ENCODE measurements at places on chromosomes 6 and 20.

DNA sequence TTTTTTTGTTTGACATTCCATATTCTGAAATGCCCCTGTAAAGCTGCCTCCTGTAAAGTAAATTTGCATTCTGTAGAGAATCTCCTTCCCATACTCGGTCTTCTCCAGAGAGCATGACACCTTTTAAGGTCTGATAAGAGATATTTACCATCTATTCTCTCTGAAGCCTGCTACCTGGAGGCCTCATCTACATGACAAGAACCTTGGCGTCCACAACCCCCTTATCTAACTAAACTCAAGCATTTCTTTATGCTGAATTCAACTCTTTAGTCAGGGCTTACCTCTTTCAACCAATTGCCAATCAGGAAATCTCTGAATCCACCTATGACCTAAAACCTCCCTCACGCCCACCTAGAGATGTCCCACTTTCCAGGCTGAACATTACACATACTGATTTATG is 51.6 kb downstream of the FAM184A start:
- DNase-seq: no peak

DNA sequence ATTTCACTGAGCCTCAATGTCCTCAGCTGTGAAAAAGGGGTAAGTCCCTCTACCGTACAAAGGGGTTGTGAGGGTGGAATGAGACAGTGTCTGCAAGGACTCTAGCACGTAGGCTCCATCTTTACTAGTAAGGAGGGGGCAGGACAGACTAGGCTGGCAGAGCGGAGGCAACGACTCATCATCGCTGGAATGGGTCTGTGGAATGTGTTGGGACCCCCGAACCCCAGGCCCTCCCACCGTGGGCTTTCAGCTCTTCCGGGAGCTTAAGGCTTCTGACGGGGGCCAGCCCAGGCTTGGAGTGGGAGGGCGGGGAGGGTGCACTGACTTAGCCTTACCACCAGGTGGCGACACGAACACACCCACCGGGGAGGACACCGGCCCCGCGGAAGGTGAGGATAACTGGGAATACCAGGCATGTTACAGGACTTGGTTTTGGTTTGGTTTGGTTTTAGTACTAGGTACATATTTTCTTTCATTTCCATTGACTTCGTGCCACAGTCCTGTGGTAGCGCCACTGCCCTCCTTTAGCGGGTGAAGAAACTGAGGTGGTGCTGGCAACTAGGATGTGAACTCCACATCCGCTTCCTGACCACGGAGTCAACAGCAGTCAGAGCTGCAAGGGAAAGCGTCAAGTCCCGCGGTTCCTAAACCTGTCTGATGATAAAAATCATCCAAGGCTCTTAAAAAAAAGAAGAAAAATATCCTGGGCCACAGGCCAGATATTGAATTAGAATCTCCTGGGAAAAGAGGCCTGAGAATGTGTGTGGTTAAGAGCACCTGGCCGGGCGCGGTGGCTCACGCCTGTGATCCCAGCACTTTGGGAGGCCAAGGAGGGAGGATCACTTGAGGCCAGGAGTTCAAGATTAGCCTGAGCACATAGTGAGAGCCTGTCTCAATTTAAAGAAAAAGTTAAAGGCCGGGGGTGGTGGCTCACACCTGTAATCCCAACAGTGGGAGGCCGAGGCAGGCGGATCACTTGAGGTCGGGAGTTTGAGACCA is 10.3 kb upstream of the TULP1 start:
- peak; percentile 57 for DNase-seq

DNA sequence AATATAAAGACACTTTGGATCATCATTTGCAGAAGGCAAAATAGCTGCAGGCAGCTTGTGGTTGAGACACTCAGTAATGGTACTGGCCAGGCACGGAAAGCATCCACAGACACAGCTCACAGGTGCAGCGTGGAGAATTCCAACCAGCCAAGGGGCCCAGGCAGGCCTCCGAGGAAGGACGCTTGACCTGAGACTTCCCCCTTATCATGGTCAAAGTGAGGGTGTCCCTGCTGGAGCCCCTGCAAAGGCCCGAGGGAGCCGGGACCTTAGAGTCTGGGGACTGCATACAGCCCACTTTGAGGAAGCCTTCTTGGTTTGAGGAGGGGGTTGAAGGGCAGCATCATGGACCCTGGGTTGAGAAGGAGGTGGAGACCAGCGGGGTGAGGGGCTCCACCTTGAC is 15.1 kb upstream of the MYT1 start:
- DNase-seq: no peak

GRCh38 chr6:17482711-17483110 is 89.3 kb downstream of the CAP2 start:
- no peak for DNase-seq

- no peak for DNase-seq
These were observed 23.6 kb downstream of the DDX43 start for GRCh38 chr6:73418081-73418741.

- no peak for DNase-seq
These were observed 38.7 kb upstream of the DSP start for GRCh38 chr6:7502743-7503142.

GRCh38 chr6:152701081-152701862 is 3.6 kb downstream of the MYCT1 start:
- no peak for DNase-seq

- no peak for DNase-seq
These were observed 152.2 kb downstream of the SOX4 start for GRCh38 chr6:21745543-21746337.

GRCh38 chr6:144395014-144395413 is 109.9 kb downstream of the UTRN start:
- DNase-seq: no peak

GRCh38 chr6:157667211-157668008 is 155.6 kb upstream of the SNX9 start:
- no peak for DNase-seq

DNA sequence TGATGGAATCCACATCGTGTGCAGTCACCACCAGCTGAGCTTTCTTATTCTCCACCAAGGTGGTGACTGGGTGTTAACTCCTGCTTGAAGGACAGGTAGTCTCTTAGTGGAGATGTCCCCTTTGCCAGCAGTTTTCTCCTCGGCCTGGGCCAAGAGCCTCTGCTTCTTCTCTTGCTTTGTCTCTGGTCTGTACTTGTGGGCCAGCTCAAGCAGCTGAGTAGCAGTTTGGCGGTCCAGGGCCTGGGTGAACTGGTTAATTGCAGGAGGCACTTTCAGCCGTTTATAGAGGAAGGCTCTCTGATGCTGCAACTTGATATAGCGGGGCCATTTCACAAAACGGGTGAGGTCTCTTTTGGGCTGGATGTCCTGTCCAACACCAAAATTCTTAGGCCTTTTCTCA is 76.0 kb upstream of the NNAT start:
- DNase-seq: no peak

GRCh38 chr20:3674447-3674846 is 7.4 kb downstream of the ADAM33 start:
- no peak for DNase-seq

DNA sequence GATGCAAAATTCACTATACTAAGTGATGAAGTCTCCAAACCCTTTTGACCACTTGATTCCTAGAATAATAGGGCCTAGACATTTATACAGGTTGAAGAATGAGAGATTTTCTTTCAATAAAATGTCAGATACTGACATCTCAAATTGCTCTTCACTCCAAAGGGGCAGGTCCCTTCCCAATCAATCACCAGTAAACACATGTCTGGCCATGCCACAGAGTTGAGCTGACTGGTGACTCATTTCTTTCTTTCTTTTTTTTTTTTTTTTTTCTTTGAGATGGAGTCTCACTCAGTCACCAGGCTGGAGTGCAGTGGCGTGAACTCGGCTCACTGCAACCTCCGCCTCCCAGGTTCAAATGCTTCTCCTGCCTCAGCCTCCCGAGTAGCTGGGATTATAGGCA is 388.6 kb upstream of the BTBD3 start:
- no peak for DNase-seq

DNA sequence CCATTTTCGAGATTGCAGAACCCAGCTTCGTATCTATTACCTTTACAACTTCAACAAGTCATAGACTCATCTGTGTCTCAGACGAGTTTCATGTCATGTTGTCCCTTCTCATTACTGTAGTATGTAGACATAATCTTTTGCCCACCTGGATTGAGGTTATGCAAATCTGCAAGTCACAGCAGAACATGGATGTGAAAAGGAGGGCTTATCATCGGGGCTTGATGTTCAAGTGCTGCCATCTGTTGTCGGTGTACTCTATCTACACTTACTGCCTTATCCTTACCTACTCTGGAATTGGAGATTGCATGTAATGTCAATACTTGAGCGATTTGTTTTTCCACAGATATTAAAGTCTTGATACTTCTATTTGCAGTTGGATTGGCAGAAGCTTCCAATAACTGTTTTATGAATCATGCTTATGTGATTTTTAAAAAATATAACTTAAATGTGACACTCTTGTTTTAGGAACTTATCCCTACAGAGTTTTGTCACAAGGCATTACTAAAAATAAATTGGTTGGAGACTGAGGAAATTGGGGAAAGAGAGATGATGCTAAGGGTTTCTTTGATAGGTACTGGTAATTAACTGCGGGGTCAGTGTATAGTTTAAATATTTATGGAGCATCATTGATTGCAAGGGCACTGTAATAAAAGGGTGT is 3.0 kb upstream of the GOPC start:
- peak; percentile 56 for DNase-seq

GRCh38 chr6:25694366-25694765 is 42.4 kb downstream of the SCGN start:
- no peak for DNase-seq

DNA sequence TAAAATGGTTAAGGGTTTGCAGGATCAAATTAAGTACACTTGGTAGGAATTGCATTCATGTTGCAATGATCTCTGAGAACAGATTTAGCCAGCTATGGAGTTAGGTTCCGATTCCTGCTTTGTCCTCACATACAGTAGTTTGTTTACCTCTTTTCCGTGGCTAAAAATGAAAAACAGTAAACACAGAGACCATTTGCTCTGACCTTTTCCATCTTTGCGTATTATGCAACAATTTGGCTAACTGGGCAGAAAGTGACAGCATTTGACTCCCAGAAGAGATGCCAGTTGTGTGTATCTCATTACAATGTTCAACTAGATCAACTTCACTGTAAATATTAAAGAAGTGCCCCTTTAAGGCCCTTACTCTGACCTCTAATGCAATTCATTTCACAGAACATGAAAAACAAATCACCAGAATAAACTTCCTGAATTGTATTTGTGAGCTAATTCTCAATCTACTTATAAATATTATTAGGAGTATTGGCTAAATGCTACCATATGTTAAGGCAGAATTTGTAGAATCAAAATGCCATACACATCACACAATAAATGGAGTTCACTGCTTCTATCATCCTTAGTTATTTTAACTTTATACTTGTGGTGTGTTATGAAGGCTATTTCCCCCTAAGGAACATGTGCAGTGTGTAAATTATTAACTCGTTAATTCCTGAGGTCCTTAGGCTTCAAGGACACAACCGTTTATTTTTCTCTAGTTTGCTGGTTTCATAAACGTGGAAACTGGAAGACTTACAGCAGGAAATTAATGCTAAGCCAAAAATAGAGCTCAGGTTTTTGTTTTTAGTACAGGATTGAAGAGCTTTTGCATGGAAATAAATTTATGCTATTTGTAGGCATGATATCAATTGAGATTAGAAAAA is 380.7 kb upstream of the CITED2 start:
- no peak for DNase-seq

DNA sequence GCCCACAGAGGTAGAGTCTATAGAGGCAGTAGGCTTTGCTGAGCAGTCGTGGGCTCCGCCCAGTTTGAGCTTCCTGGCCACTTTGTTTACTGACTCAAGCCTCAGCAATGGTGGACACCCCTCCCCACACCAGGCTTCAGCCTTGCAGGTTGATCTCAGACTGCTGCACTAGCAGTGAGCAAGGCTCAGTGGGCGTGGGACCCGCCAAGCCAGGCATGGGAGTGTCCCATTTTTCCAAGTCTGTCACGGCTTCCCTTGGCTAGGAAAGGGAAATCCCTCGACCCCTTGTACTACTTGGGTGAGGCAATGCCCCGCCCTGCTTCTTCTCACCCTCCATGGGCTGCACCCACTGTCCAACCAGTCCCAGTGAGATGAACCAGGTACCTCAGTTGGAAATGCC is 135.3 kb upstream of the NT5E start:
- no peak for DNase-seq

DNA sequence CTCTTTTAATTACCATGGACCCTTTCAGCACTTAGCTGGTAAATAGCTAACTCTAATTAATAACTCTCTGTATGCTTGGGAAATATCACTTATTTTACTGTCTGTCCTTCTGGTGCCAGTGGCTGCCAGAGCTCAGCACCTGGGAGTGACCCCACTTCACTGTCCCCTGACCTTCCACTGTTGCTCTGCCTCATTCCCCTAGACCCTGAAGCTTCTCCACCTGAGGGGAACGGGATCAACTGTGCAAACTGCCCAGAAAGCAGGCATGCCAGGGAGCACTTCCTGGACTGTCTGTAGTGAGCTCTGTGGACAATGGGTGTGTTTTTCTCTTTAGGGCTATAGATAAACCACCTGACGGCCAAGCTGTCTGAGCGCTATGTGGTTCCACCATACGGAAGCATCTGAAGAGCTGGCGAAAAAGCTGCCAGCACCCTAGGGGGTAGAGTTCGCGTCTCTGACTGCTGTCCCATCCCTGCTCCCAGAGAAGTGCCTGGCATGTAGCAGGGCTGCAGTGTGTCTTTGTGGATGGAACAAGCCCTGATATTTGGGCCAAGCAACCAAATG is 106.3 kb upstream of the FOXA2 start:
- no peak for DNase-seq

DNA sequence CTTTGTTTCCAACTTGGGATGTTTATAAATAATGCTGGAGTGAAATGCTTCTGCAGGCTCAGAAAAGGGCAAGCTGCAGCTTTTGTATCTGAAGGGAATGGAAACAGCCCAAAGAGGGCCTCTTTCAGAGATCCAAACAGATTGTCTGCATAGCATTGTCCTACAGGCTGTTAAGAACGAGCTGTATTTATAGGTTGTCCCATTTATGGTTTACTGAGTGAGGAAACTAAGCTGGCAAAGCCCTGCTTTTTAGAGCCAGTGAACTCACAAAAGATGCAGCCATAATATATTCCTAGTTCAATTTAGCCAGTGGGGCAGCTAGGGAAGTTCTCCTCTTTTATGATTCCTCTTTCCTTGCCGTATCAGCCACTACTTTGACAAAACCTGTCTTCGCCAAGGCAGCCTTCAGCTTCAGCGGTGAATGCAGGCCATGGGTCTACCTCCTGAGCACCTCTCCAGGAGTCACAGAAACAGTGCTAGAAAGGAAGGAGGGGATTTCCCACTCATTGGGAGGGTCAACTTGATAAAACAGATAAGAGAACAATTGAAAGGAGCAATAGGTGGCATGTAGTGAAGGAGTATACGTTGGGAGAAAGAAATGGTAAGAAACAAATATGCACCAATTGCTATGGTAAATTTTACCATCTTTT is 15.0 kb downstream of the KIAA0319 start:
- no peak for DNase-seq

GRCh38 chr20:36541227-36541767 is at the start of gene MYL9:
MYL9 (plus strand) TSS chr20:36541519; CDS start chr20:36544885, 3,366 bp downstream.
- peak; percentile 94 for DNase-seq

GRCh38 chr20:23331450-23332350 is 18.9 kb upstream of the NXT1 start:
- DNase-seq: no peak

GRCh38 chr6:27251112-27251605 is 3.7 kb downstream of the PRSS16 start:
- no peak for DNase-seq

- no peak for DNase-seq
These were observed 32.3 kb downstream of the ELOVL2 start for GRCh38 chr6:11011787-11012234.

- no peak for DNase-seq
These were observed 6.3 kb upstream of the FOXF2 start for GRCh38 chr6:1382883-1383728.
